ENCODE measurements at places on chromosomes 1 and 21.

GRCh38 chr1:8663915-8664329 is 153.5 kb downstream of the RERE start:
- DNase-seq: no peak

DNA sequence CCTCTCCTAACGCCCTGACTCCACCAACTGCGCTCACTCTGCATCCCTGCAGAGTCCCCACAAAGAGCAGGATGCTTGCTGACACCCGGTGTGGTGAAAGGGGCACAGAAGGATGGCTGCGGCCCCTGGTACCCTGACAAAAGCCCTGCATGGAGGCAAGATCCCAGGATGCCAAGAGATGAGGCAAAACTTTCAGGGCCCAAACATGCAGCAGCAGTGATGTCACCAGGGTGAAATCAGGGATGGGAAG is 36.6 kb downstream of the SLC9A1 start:
- no peak for DNase-seq

- no peak for DNase-seq
Measured at GRCh38 chr21:33751120-33751519, 108.8 kb downstream of the ITSN1 start.

GRCh38 chr1:33735624-33736023 is 128.3 kb upstream of the HMGB4 start:
- DNase-seq: no peak

DNA sequence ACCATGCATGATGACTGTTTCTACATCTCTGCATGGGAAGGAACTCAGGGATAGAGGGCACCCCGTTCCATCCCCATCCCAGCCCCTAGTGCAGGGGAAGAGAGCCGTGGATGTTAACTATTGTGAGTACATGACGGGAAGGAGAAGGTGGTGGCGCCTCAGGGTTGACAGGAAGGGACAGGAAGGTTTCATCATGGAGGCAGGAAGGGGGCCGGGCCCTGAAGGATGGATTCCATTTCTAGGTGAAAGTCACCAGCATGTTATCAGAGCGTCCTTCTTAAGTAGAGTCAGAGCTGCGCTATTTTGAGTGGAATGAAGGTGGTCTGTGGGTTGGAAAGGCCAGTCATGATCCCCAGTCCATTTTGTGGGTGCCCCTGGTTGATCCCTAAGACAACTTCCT is 25.1 kb upstream of the ZNF648 start:
- no peak for DNase-seq

DNA sequence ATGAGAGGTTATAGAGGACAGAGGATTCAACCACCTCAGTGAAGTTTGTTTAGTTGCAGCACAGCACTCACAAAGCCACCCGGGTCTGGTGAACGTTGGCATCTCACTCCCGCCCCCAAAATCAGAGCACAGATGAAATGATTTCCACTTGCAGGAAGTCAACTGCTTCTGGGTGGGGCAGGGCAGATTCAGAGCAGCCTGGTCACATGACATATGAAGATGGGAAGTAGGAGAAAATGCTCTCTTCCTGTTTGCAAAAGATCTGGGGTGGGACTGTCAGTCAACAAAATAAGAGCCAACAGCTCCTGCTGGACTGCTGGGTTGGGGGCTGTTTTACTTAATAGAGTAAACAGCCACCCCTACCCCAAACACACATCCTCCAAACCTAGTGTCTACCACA is 43.2 kb downstream of the LRRC71 start:
- no peak for DNase-seq

DNA sequence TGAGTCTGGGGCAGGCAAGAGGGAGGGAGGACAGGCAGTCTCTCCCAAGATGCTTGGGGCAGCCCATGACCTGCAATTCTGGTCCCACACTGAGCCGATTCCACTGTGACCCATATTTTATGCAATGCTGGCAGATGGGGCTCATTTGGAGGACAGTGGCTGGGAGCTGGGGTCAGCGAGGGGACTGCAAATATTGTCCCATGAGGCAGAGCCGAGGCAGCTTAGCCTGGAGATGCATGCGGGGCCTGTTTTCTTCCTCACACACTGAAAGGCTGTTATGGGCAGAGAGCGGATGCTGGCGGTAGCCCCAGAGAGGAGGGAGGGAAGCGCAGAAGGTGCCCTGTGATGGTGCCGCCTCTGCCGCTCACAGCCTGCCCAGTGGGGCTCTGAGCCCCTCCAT is 128.5 kb upstream of the POU3F1 start:
- no peak for DNase-seq

GRCh38 chr1:200226969-200227303 is 182.9 kb downstream of the ZNF281 start:
- DNase-seq: no peak

- DNase-seq: no peak
Measured at GRCh38 chr1:21647431-21648351, 21.5 kb downstream of the RAP1GAP start.

GRCh38 chr1:84020151-84020550 is 21.2 kb upstream of the TTLL7 start:
- DNase-seq: no peak

DNA sequence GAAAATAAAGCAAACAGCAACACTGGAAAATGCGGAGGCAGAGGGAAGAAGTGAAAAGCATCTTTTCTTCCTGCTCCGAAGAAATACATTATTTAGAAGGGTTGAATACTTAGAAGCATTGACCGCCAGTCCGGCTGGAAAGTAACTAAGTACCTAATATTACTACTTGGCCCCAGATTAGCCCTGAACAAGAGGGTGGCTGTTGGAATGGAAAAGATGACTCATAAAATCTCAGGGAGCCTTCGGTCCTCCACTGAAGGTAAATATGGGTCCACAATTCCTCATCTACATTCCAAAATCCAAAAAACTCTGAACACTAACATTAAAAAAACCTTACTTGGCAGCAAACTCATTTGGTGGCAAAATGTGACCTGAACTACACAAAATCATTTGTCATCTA is 40.1 kb downstream of the BCAR3 start:
- no peak for DNase-seq

- DNase-seq: no peak
Measured at GRCh38 chr1:201149400-201149799, 4.9 kb downstream of the TMEM9 start.

GRCh38 chr1:169460191-169460833 is 25.4 kb downstream of the SLC19A2 start:
- no peak for DNase-seq

GRCh38 chr1:27638805-27639204 is 3.8 kb upstream of the FGR start:
- no peak for DNase-seq

- no peak for DNase-seq
Measured at GRCh38 chr1:33436557-33437285, 5.8 kb upstream of the PHC2 start.

DNA sequence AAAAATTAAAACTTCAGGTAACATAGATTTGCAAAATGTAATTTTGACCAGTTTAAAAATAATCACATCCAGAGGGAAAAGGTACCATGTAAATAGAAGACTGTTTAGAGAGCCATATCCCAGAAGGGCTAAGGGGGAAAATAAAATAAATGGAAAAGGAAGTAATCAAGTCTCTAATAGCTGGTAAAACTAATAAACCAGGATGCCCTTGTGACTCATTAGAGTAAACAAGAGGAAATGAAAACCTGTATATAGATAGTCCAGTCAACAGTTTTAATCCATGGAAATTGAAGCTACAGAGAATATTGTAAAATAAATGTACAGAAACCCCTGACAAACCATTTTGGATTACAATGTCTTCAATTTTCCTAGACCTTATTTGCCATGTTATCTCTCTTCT is 698.0 kb upstream of the RGS18 start:
- no peak for DNase-seq

DNA sequence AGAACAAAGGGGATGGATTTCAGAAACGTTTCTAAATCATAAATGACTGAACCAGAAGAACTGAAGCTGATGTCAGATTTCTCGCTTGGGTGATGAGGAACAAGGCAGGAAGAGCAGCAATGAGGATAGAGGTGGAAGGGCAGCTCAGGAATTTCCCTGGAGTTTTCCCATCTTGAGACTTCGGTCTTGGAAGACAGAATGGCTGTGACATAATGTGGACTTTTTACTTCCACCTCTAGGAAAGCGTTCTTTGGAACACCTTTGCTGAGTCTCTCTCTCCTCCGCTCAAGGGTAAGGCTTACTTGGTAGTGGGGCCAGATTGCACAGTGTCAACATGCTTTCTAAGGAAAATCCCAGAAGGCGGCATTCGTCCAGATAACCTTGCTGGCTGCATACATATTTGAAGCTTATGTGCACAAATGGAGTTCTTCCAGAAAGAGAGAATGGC is 36.6 kb downstream of the DEGS1 start:
- DNase-seq: no peak

GRCh38 chr1:199264911-199265310 is 626.1 kb downstream of the PTPRC start:
- no peak for DNase-seq

GRCh38 chr1:40710581-40711315 is 19.2 kb downstream of the NFYC start:
- DNase-seq: no peak

GRCh38 chr1:217462666-217463065 is 168.2 kb downstream of the GPATCH2 start:
- DNase-seq: no peak

DNA sequence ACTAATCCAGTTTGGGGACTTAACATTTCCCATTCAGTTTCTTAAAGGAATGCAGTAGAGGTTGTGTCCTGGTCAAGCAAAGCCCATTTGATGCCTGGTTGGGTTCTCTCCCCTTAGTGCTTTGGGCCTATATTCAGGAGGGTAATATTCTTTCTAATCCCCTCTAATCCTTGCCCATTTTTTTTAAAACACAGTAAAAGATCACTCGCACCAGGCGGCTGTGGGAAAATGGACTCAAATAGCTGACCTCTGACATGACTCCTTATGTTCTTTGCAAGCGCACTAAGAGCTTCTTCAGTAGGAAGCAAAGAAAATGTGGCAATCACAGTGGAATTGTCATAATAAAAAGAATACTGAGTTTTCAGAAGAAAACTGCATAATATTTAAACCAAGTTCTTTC is 49.9 kb downstream of the WNT2B start:
- DNase-seq: no peak

DNA sequence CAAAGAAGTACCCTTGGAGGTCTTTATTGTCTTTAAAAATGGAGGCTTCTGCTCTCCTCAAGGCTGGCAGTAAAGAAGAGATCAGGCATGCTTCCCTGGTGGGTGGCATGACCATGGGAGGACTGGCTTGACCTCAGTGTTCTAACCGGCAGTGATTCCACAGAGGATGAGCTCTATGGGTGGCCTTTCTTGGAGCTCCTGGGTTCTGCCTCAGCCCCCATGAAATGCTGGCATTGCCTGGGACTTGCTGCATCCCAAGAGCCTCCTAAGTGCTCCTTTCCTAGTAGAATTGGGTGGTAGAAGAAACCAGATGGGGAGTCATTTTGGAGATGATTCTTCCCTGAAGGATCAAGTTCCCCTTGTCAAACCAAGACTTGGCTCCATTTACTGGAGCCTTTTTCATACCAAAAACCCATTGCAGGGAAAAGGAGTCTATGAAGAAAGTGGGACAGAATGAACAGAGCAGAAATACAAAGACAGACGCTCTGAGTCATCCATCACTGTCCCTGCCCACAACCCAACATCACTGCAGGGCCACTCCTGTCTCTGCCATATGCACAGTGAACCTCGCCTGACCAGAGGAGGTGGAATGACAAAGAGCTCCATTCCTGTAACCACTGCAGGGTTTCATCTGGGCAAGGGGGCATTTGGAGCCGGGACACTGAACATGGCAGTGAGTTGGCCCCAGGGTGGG is 42.4 kb downstream of the RIMS3 start:
- no peak for DNase-seq

GRCh38 chr1:107515702-107516101 is 374.9 kb downstream of the NTNG1 start:
- DNase-seq: no peak

DNA sequence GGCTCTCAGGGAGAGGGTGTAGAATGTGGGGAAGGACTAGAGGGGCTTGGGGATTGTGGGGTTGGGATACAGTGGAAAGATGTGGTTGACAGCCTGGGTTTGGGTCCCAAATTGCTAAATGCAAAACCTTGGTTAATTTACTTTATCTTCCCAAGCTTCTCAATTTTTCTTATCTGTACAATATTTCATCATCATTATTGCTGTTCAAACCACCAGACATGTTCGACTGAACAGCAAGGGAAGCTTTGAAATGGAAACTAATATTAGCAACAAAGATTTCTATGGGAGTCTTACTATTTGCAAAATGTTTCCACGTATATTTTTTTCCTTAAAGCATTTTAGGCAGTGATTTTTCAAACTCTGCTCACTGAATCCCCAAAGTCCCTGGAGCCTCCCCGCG is 67.0 kb upstream of the KAZN start:
- no peak for DNase-seq

- DNase-seq: peak; percentile 28
Measured at GRCh38 chr1:111920221-111921024, 69.0 kb downstream of the KCND3 start.

- no peak for DNase-seq
Measured at GRCh38 chr1:113991467-113991997, 12.3 kb downstream of the OLFML3 start.

GRCh38 chr1:234067581-234068337 is 163.3 kb downstream of the SLC35F3 start:
- DNase-seq: no peak

GRCh38 chr1:109632671-109633346 is 13.2 kb downstream of the AMPD2 start:
- DNase-seq: peak; percentile 54

DNA sequence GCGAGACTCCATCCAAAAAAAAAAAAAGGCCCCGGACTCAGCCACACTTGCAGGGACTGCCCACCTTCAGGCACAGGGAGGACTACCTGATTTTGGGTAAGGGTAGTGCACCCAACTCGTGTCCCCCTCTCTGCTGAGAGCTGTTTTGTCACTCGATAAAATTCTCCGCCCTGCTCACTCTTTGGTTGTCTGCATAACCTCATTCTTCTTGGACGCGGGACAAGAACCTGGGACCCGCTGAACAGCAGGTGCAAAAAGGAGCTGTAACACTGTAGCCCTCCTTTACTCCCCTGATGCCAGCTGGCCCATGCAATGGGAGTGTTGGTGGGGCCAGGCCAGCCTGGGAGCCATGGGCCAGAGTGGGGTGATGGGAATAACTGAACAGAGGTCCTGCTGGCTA is 10.6 kb downstream of the S100B start:
- no peak for DNase-seq

DNA sequence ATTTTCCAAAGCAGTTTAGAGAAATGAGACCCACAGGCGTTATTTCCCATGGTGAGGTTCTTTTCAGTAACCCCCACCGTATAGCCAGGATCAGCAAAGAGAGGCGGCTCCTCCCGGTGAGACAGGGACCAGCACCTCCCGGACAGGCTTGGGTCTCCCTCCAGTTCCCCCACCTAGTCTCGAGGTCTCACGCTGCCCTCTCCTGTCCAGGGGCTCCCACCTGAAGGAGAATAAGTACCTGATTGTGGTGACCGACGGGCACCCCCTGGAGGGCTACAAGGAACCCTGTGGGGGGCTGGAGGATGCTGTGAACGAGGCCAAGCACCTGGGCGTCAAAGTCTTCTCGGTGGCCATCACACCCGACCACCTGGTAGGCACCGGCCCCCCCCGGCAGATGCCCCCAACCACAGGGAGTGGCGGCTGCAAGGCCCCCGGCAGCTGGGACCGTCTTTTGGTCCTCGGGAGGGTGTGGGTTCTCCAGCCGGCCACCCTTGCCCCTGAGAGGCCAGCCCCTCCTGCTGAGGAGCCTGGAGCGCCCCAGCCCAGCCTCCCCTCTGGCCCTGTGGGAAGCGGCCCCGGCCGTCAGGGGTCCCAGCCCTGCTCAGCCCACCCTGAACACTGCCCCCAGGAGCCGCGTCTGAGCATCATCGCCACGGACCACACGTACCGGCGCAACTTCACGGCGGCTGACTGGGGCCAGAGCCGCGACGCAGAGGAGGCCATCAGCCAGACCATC is 4.9 kb downstream of the COL6A1 start:
- DNase-seq: no peak

GRCh38 chr1:37793773-37794371 is at the start of gene MANEAL:
Gene MANEAL, plus strand, starts transcription at chr1:37793847. Its CDS starts 336 bp downstream, at chr1:37794183.
- DNase-seq: no peak

Measured in NCI-H1436 treated with DMSO at 0.1 percent for 48 hours (cell line).